ENCODE measurements at places on chromosomes 7 and 10. TPM values are rescaled to one million over a fixed set of nuclear protein-coding genes. Genes with fewer than 3 reads are reported as not detected.

The ADAMTS14 gene
- 0.10 TPM for total RNA-seq

GRCh38 chr10:48595539-48595932 is 9.3 kb downstream of the ARHGAP22 start:
- H3K27me3 ChIP-seq = no peaks in the 10 kb centered on the region
- H3K4me3 ChIP-seq = no peak overlapping the region
- H3K36me3 ChIP-seq = no peaks in the 10 kb centered on the region
- H3K27ac ChIP-seq = no peak overlapping the region
- no peaks in the 10 kb centered on the region for H3K4me1 ChIP-seq
- DNase-seq = no peak

The ZNF398 gene
- 15.1 TPM for total RNA-seq

The C10orf90 gene
- not detected for total RNA-seq

The AKR1D1 gene
- not detected for total RNA-seq

- no peak overlapping the region for H3K4me3 ChIP-seq
- no peak for DNase-seq
- H3K27me3 ChIP-seq = peaks cover 2% of the 10 kb centered on the region
- H3K36me3 ChIP-seq = no peaks in the 10 kb centered on the region
Measured at GRCh38 chr7:155166673-155167370, 96.7 kb downstream of the HTR5A start.

DNA sequence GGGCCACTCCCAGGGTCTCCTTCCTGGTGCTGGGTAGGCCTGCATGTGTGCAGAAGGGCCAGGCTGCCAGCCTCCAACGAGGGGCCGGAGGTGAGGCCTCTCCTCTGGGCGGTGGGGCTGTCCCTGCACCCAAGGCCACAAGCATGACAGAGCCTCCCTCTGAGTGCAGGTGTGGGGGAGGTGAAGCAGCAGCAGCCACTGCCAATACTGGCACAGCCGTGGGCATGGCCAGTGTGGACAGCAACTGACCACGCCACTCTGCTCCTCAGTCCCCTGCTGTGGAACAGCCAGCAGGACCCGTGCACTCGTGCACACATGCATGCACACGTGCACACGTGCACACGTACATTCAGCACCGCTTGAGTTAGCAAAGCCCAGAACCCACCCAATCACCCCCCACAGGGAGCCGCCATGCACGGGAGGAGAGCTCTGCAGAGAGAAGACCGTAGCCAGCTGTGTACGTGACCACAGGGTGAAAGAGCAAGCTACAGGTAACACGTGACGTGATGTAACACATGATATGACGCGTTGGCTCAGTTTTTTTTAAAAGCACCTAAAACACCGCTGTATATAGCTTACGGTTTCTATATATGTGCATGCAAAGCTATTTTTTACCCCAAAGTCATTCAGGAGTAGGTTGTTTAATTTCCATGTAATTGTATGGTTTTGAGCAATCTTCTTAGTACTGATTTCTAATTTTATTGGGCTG is 23.1 kb downstream of the PAPOLB start:
- no peaks in the 10 kb centered on the region for H3K36me3 ChIP-seq
- no peaks in the 10 kb centered on the region for H3K4me1 ChIP-seq
- H3K4me3 ChIP-seq = no peak overlapping the region
- no peak overlapping the region for H3K27ac ChIP-seq
- H3K27me3 ChIP-seq = peaks cover 22% of the 10 kb centered on the region

Measured in T-cell (primary cell).